ENCODE measurements at places on chromosomes 1 and 21.

GRCh38 chr1:22163137-22163536 is 20.2 kb upstream of the WNT4 start:
- DNase-seq = no peak
- peaks cover 19% of the 10 kb centered on the region for H3K4me1 ChIP-seq
- peaks cover 8% of the 10 kb centered on the region for H3K27me3 ChIP-seq
- no peak overlapping the region for H3K27ac ChIP-seq
- H3K36me3 ChIP-seq = no peaks in the 10 kb centered on the region

DNA sequence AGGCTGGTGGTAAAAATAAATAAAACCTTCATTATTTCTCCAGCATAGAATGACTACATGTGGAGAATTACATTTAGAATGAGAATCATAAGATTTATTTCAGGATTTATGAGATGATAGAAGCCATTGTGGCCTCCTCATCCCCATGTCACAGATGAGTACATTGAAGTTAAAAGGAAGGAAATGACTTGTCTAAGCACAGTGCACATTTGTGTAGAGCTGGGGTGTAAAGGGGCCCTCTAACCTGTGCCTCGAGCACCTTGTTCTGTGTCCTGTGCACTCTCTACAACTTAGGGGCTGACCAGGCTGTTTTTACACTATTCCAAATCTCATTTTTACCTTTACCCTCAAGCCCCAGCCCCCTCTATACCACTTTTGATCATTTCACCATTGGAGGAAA is 179.4 kb downstream of the RHOU start:
- no peak overlapping the region for H3K4me3 ChIP-seq
- H3K27me3 ChIP-seq = peaks cover 3% of the 10 kb centered on the region
- DNase-seq = no peak
- no peaks in the 10 kb centered on the region for H3K36me3 ChIP-seq
- no peaks in the 10 kb centered on the region for H3K4me1 ChIP-seq

GRCh38 chr1:171794085-171794484 is 12.6 kb downstream of the METTL13 start:
- no peaks in the 10 kb centered on the region for H3K4me1 ChIP-seq
- H3K4me3 ChIP-seq = no peak overlapping the region
- peaks cover 90% of the 10 kb centered on the region for H3K36me3 ChIP-seq
- no peaks in the 10 kb centered on the region for H3K27me3 ChIP-seq
- peak; percentile 61 for DNase-seq

DNA sequence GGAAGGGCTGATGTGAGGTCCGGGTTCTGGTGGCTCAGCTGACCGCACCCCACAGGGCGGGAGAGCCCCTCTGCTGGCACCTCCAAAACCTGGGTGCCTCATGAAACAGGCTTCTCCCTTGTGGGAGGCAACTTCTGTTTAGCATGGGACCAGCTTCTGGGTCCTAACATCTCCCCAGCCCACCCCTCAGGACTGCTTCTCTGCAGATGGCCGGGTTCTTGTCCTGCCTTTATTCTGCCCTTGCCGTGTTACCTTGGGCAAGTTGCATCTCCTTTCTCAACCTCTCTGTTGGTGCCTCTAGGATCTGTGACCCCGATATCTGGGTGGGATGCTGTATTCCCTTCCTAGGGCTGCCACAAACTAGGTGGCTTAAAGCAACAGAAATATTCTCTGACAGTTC is 15.0 kb upstream of the TTC22 start:
- no peaks in the 10 kb centered on the region for H3K36me3 ChIP-seq
- DNase-seq = no peak
- no peak overlapping the region for H3K27ac ChIP-seq
- H3K27me3 ChIP-seq = no peaks in the 10 kb centered on the region
- H3K4me1 ChIP-seq = no peaks in the 10 kb centered on the region

DNA sequence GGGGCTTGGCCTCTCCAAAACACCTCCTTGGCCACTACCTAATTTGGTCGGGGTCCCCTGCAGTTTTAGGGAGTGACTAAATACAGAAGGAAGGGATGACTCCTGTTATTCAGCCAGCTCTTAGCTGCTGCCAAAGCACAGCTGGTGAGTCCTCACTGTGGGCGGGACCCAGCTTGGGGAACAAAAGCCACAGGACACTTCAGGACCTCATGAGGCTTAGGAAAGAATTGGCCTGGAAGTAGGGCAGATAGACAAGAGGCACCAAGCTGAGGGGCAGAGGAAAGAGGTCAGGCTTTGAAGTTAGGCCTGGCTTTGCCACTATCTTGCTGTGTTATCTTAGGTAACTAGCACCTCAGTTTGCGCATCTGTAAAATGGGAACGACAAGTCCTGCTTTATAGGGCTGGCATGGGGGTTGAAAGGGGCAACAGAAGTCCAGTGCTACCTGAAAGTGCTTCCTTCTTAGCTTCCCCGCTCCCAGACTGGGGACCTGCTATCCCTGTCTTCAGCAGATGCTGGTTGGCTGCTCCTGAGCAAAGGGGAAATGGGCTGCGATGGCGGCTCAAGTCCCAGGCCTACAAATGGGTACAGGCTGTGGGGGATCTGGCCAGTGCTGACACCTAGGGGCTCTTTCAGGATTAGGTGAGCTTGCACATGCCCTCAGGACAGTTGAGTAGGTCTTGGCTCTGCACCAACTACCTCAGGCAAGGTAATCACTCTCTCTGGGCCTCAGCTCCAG is 15.7 kb downstream of the IFI6 start:
- DNase-seq = peak; percentile 73
- no peak overlapping the region for H3K27ac ChIP-seq
- H3K4me3 ChIP-seq = no peak overlapping the region
- no peaks in the 10 kb centered on the region for H3K27me3 ChIP-seq
- H3K4me1 ChIP-seq = peaks cover 52% of the 10 kb centered on the region
- H3K36me3 ChIP-seq = no peaks in the 10 kb centered on the region

- peaks cover 13% of the 10 kb centered on the region for H3K4me1 ChIP-seq
- no peak for DNase-seq
- H3K36me3 ChIP-seq = no peaks in the 10 kb centered on the region
- no peak overlapping the region for H3K4me3 ChIP-seq
Measured at GRCh38 chr1:226086776-226087175, 24.3 kb downstream of the H3-3A start.

DNA sequence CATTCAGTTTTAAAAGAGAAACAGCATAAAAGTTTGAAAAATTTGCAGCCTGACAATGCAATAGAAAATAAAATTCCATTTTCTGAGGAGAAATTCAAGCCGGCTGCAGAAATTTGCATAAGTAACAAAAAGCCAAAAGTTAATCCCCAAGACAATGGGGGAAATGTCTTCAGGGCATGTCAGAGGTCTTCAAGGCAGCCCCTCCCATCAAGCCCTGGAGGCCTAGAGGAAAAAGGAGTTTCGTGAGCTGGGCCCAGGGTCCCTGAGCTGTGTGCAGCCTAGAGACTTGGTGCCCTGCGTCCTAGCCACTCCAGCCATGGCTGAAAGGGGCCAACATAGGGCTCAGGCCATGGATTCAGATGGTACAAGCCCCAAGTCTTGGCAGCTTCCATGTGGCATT is 74.6 kb downstream of the PIK3R3 start:
- H3K36me3 ChIP-seq = peaks cover 4% of the 10 kb centered on the region
- H3K27me3 ChIP-seq = no peaks in the 10 kb centered on the region
- no peak for DNase-seq

DNA sequence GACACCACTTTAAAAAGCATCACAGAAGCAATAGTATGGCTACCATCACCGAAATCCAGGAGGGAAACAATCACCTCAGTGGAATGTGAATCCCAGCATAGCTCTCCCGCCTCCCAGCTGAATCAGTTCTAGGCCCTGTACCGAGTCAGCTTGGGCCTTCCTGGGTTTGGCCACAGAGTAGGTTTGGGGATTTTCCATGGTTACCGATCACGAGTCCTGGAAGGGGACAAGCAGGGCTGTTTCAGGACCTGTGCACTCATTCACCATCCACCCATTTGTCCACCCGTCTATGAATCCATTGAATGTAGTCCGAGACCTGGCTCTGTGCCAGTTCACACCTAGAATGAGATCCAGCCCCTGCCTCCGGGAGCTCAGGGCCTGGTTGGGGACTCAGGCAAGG is 94.2 kb downstream of the ARHGEF10L start:
- no peaks in the 10 kb centered on the region for H3K4me1 ChIP-seq
- H3K4me3 ChIP-seq = no peak overlapping the region
- no peaks in the 10 kb centered on the region for H3K36me3 ChIP-seq
- no peak overlapping the region for H3K27ac ChIP-seq

DNA sequence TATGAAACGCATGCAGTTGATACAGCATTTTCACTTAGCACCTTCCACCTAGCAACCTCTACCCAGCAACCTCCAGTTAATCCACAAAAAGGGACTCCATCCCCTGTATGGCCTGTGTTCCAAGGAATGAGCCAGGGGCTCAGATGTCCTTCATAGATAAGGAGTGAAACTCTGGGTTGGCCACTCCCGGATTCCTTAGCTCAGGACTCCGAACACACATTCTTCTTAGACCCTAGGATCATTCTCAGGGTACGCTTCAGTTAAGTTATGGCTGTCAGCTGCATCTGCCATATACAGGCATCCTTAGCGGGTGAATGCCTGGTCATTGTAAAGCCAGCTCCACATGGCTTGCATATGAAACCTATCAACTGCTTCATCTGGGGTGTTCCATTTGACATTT is 15.9 kb upstream of the IFI6 start:
- no peak for DNase-seq
- no peaks in the 10 kb centered on the region for H3K27me3 ChIP-seq
- H3K27ac ChIP-seq = no peak overlapping the region
- H3K36me3 ChIP-seq = no peaks in the 10 kb centered on the region
- no peaks in the 10 kb centered on the region for H3K4me1 ChIP-seq

- H3K27ac ChIP-seq = no peak overlapping the region
- H3K36me3 ChIP-seq = peaks cover 22% of the 10 kb centered on the region
- H3K27me3 ChIP-seq = no peaks in the 10 kb centered on the region
- no peak overlapping the region for H3K4me3 ChIP-seq
- DNase-seq = no peak
Measured at GRCh38 chr1:241600496-241600901, 39.7 kb downstream of the CHML start.

DNA sequence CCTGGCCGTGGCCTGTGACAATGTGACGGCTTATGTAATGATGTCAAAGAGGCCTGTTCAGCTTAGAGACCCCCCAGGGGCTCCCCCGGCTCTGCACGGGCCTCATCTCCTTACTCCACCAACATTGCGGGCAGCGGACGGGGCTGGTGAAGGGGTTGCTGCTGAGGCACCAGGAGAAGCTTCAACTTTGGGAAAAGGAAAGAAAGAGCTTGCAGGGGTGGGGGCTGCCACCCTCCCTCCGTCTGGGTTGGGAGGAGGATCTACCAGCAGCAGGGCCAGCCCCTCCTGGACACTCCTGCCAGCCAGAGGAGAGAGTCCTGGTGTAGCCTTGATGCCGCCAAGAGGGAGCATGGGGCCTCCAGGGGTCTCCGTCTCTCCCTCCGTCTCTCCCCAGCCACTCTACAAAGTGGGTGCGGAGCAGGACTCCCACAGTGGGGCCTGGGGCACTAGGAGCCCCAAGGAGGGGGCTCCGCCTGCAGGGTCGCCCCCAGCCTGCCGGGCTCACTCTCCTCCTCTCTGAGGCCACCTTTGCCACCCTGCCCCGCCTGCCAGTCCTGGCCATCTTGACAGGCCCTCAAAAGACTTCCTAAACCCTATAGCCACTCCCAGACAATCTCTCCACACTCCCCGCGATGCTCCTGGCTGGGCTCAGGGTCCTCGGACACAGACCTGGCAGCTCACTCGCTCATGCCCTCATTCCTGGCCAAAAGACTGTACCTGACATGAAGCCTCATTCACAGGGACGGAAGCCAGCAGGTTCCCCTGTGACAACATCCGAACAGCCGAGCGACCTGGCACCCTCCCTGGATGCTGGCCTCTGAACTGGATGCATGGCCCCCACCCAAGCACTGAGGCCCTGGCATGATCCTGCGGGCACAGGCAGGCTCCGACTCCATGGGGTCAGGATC is 130.4 kb upstream of the ARHGEF16 start:
- H3K27ac ChIP-seq = no peak overlapping the region
- H3K4me3 ChIP-seq = no peak overlapping the region
- H3K4me1 ChIP-seq = no peaks in the 10 kb centered on the region
- H3K36me3 ChIP-seq = no peaks in the 10 kb centered on the region
- H3K27me3 ChIP-seq = no peaks in the 10 kb centered on the region
- DNase-seq = no peak

DNA sequence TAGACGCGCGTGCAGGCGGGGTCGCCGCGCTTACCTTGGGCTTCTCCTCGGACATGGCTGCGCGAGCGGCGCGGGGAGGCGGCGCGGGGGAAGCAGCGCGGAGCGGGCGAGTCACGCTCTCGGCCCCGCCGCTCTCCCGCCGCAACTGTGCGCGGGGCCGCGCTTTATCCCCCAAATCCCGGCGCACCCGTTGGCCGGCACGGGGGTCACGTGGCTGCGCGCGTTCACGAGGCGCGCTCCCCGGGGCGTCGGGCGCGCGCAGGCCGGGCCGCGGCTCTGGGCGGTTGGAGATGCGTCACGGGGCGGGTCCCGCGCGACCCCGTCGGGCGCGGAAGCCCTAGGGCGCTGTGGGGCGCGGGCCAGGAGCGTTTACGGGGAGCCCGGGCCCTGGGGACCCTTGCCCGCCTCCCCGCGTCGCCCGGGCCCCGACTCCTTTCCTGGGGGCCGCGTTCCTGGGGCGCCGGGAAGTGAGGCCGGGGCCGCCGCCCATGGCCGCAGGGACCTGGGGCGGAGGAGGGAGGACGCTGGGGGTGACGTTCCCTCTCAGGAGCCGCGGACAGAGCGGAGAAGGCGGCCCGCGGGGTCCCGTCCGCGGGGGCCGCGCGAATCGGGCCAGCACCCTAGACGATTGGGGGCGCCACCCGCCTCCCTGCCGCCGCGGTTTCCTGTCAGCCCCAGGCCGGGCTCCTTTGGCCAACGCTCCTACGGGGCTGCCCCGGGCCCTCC is at the start of gene SUMO3:
SUMO3 (minus strand) TSS at position 149 of the 726 bp plus-strand sequence; CDS start at position 55, 94 bp downstream.
- peaks cover 8% of the 10 kb centered on the region for H3K36me3 ChIP-seq
- H3K27me3 ChIP-seq = no peaks in the 10 kb centered on the region
- H3K4me3 ChIP-seq = peak within 1 kb of the TSS; percentile 52
- DNase-seq = peak; percentile 93
- no peaks in the 10 kb centered on the region for H3K4me1 ChIP-seq

- no peaks in the 10 kb centered on the region for H3K36me3 ChIP-seq
- no peaks in the 10 kb centered on the region for H3K27me3 ChIP-seq
- H3K4me3 ChIP-seq = no peak overlapping the region
- peaks cover 14% of the 10 kb centered on the region for H3K4me1 ChIP-seq
- peak; percentile 32 for DNase-seq
- H3K27ac ChIP-seq = no peak overlapping the region
Measured at GRCh38 chr21:43652616-43653015, 6.7 kb downstream of the HSF2BP start.

GRCh38 chr1:35454616-35455015 is 102.6 kb downstream of the KIAA0319L start:
- peaks cover 26% of the 10 kb centered on the region for H3K4me1 ChIP-seq
- DNase-seq = no peak
- H3K36me3 ChIP-seq = peaks cover 18% of the 10 kb centered on the region
- H3K4me3 ChIP-seq = no peak overlapping the region
- no peak overlapping the region for H3K27ac ChIP-seq

DNA sequence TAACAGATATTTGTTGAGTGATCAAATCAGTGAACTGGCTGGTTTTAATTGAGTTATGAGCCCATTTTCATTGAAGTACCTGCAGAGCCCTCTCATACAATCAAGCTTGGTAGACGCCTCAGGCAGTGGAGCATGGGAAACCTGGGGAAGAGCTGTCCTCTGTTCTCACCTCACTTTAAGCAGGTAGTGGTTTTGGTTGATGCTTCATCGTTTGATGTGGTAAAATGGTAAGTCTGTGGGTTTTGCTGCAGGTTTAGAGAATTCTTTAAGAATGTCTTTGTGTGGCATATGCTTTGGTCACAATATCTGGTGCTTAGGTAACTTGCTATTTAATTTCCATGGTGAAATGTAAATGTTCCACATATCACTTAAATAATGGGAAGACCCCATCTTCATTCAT is 10.0 kb downstream of the LAMC1 start:
- DNase-seq = no peak
- no peaks in the 10 kb centered on the region for H3K36me3 ChIP-seq
- H3K27me3 ChIP-seq = no peaks in the 10 kb centered on the region

All from common myeloid progenitor, CD34-positive (primary cell).